ENCODE measurements at places on chromosomes 1 and 21.

DNA sequence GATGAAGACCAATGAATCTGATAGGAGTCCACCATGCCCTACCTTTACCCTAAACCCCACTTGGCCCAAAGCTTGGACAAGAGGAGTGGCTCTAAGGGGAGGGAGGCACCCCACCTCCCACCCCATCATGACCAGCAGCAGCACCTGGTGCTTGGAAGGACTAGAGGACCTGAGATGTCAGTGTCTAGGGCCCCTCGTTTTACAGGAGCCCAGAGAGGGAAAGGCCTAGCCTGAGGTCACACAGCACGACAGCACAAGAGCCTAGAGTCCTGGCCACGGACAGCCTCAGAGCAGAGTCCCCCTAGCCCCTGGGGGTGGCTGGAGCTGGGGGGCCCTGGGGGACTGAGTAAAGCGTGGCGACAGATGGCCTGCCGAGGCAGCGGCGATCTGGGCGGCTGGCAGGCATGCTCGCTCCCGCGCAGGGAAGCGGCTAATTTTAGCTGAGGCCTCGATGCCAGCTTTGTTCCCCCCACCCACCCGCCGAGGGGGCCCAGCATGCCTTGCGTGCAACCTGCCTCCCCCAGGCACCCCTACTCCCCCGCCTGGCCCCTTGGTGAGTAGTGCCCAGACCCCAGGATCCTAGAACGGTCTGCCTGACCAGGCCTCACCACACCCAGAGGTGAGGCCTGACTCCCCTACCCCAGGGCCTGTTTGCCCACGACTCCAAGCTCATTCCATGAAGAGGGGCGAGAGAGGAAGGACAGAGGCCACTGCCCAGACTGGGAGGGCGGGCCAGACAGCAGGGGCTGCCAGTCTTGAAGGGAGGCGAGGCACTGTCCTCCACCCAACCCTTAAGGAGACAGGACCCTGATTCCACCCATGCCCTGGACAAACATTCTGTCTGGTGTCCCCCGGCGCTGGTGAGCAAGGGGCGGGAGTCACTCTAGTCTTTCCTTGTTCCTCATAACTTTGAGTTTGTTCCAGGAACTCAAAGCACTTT lies 39.0 kb downstream of the AHDC1 start:
- DNase-seq = peak; percentile 66

DNA sequence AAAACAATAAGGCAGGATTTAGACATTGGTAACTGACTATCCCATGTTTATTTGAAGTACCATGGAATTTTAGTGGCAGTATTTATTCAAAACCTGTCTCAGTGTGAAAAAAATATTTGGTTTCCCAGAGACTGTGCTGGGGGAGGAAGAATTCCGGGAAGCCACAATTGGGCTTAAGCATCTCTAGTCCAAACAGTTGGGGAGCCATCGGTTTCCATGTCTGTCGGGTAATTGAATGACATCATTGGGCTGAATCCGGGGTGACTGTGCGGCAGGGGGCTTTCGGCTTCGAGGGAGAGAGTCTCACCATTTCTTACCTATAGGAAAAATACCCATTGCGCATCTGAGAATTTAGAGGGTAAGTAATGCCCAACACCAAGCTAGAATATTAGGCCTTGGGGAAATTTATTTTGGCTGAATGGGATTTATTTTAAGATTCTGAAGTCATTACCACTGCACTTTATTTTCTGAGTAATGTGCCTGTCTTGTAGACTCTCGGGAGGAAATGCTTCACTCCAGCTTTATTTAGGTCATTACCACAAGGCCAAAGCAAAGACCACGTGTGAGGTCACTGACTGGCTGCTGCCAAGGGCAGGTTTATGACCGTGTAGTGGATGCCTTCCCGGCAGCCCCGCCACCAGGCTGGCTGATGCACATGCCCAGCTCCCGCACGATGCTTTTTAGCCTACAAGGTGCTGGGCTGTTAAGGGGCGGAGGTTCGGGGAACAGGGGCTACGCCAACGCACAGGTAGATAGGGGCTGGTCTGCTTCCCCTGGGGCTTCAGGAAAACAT lies 23.1 kb upstream of the UMODL1 start:
- DNase-seq = peak; percentile 94

- no peak for DNase-seq
Measured at GRCh38 chr1:3645247-3645646, 4.7 kb downstream of the WRAP73 start.

DNA sequence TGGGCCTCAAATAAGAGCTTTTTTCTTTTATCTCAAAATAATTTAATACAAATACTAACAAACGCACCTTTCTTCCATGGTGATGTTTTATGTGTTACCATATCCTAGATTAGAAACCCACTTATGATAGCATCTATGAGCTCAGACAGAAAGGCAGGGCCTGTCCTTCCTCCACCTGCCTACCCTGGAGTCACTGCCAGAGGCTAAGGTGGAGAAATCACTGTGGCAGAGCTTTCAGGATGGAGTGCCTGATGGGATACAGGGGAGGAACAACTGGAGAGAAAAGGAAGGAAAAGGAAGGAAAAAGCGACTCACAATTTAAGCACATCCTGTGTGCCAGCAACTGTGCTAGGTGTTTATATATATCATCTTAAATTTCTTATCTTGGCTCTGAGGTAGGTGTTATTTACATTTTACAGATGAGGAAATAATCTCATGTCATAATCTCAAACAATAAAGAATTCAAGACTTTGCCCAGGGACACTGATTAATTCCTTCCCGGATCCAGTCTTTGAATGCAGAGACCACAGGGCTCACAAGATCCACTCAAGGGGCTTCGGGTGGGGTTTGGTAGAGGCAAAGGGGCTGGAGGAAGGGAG lies 45.4 kb downstream of the RCAN1 start:
- DNase-seq = no peak

GRCh38 chr1:182330303-182330702 lies 61.3 kb downstream of the GLUL start:
- DNase-seq = no peak

DNA sequence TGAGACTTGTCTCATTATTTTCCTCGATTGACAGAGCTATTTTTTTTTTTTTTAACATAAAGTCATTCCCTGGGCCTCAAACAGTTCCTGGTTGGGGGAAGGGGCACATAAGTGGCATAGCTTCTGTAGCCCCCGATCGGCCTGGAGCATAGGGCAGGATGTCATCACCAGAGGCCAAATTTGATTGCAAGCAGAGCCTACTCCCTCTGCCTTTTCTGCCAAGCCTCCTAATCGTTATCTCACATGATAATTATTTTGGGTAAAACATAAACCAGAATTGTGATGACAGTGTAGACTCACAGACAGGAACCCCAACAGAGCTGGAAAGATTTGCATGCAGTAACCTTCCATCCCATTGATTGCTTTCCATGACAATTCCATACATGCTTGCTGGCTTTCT lies 404.8 kb downstream of the PCP4 start:
- no peak for DNase-seq

DNA sequence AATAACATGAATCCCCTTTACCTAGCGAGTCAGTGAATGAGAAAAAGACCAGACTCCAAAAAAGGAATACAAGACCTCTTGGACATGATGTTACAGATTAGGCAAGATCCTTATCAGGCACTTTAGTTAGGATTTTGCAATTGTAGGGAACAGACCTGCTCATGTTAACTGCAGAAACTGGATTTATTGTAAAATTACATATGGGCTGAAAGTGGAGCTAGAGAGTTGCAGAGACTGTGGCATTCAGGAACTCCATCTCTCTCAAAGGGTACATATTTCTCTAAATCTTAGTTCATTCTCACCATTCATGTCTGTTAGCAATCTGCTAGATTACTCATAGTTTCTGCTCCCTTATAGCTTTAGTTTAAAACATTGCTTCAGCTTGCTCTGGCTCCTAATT lies 142.2 kb downstream of the PAPPA2 start:
- DNase-seq = no peak

DNA sequence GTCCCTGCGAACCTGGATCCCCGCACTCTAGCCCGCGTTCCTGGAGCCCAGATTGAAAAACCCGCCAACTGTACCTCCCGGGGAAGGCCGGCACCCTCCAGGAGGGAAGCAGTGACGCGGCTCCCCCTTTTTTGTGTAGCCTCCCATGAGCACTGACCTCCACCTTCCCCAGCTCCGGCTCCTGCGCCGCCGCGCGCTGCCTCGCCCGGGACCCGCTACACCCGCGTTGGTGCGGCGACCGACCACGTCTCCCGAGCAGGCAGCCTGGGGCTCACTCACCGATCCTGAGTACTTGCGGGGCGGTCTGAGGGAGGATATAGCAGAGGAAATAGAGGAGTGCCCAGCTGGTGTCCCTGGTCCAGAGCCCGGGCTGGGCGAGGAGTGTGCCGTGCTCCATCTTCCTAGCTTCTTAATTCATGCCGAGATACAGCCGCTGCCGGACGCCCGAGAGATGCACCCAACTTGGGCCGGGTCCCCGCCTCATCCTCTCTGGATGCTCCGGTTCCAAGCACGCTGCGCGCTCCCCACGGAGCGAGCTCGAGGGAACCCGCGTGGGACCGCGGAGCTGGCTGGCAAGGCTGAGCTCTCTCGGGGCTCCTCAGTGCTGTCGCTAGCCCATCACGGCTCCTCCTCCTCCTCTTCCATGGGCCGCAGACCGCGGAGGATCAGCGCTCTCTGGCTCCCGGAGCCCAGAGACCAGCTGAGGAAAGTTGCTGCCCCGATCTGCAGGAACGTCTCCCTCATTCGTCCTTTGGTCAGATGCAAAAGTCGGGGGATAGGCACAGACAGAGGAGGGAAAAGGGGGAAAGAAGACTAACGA lies 482 bp downstream of the GRIK1 start:
- no peak for DNase-seq

GRCh38 chr1:109350182-109350581 lies 43.4 kb upstream of the MYBPHL start:
- no peak for DNase-seq

- peak; percentile 49 for DNase-seq
Measured at GRCh38 chr1:23575226-23575810, 16.0 kb upstream of the ID3 start.

GRCh38 chr1:219952361-219952760 lies 24.0 kb upstream of the SLC30A10 start:
- no peak for DNase-seq

DNA sequence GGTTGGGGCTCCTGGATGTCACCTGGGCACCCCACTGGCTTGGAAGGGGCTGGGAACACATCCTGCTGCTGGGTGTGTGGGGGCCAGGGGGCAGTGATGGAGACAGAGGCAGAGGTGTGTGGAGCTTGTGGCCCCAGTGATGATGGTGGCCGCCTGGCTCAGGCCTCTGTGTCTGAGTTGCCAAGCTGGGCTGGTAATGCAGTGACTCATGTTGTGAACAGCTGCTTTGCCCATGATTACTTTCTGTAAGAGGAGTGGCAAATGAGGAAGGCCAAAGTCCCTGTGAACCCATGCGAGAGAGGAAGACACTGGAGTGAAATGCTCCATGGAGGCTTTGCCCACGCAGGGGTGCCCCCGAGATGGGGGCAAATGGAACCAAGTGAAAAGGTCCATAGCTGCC lies 86.8 kb downstream of the KCNJ6 start:
- DNase-seq = peak; percentile 92

DNA sequence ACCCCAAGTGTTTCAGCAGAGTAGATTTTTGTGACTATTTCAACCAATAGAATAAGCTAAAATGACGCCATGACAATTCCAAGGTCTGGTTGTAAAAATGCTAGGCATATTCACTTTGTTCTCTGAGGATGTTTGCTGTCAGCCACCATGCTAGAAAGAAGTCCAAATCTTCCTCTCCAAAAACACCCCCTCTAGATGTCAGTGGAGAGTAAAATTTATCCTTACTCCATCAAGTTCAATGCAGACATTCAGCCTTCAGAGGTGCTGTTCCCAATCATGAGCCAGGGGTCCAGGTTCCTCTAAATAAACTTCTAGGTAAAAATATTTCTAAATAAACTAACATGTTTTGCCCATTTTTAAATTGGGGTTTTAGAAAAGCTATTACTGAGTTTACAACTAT lies 395.4 kb upstream of the ADAMTS5 start:
- DNase-seq = peak; percentile 29

DNA sequence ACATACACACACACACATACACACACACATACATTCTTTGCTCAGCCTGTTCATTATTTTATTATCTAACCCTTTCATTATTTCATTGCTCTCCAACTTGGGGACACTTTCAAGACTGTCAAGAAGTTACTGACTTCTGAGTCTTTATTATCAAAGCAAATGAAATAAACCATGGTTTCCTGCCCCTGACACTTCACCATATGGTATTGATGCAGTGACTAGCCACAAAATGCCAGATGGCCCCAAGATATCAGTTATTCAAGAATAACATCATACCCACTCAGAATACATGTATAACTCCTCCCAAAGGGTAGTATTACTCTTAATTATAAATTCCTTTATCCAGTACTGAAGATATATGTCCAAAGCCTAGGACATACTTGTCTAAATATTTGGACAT lies 197.3 kb downstream of the MRPL39 start:
- DNase-seq = no peak

DNA sequence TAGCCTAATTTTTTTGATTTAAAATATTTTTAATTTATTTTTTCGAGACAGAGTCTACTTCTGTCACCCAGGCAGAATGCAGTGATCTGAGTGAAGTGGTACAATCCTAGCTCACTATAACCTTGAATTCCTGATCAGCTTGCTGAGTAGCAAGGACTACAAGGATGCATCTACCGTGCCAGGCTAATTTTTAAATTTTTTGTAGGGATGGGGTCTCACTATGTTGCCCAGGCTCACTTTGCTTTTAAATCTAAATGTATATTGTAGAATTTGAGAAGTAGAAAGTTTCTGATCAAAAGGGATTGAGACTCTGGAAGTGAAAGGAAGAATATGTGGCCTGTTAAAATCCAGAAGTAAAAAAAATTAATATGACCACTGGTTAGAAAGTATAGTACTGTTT lies 1.6 kb downstream of the STX12 start:
- no peak for DNase-seq

GRCh38 chr1:184761969-184762485 lies 7.4 kb upstream of the EDEM3 start:
- DNase-seq = no peak

DNA sequence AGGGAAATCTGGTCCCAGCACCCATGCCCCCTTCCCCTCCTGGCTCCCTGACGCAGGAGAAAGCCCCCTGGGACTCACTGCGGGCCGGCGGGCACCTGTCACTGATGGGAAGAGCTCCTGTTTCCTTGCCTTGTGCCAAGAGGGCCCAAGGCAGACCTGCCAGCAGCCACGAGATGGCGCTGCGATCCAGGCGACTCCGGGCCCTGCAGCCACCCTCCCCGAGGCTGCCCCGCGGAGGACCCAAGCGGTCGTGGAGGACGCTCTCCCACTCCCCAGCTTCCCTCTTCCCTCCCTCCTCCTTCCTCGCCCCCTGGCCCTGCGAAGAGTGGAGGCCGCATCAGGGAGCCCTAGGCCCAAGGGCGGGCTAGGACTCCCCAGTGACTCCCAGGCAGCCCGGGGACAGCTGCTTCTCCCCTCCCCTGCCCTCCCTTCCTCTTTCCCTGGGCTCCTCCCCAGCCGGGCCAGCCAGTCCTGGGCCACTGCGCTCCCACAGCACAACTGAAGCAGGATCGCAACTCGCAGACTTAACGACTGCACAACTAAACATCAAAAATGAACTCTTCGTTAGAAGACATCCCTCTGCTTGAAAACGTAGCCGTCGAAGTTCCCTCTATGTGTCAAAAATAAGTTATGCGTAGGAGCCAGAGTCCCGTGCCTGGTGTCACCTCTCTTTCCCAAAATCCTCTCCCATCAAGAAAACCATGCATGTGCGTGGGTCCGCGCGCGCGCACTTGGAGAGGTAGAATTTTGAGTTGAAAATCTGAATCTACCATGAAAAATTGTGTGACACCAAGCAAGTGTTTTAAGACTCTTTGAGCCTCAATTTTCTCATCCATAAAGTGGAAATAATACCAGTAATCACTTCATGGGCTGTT lies 34.2 kb downstream of the BATF3 start:
- peak; percentile 92 for DNase-seq

- no peak for DNase-seq
Measured at GRCh38 chr1:54409156-54410142, 3.3 kb upstream of the SSBP3 start.
